ENCODE measurements at places on chromosomes 7 and 10.
A peak's percentile ranks its signal among the peaks of the same experiment; 100 is the strongest.

GRCh38 chr10:5457741-5458140 is 41.6 kb downstream of the CALML5 start:
- no peak for DNase-seq

GRCh38 chr10:98675902-98676301 is 229.2 kb upstream of the HPS1 start:
- no peak for DNase-seq

DNA sequence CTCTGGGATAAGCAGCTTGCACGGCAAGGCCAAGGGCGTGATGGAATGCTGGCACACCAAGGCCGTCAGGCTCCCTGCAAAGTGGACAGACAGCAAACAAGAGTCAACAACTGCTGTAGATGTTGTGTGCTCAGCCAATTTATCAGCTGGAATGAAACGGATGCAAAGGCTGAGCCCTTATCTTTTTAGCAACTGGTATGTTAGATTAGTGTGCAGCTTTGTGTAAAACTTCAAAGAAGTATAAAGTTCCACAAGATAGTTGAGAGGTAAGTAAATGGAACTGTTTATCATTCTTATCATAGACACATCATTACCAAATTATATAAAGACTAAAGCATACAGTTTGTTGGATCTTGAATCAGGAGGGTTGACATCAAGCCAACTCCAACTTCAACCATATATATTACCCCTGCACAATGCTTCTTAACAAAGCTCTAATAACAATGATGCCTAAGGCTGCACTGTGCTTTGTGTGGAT is 289.0 kb downstream of the TNS3 start:
- DNase-seq, result no peak

DNA sequence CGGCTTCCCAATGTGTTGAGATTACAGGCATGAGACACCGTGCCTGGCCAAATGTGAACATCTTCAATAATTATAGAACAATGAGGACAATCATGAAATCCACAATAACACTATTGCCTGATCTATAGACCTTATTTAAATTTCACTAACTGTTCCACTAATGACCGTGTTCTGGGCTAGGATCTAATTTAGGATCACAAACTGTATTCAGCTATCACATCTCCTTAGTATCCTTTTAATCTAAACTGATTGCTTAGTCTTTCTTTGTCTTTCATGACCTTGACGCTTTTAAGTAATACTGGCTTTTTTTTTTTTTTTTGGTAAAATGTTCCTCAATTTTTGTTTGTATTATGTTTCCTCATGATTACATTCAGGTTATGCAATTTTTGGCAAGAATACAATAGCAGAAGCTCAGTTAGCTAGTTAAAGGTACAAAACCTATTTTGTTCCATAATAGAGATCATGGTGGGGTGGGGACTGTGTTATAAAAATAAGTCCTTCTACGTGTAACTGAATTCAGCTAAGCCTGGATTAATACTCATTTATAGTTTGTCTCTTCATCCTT is 158.4 kb downstream of the AOAH start:
- DNase-seq, result no peak

- no peak for DNase-seq
Measured at GRCh38 chr10:59018977-59019376, 157.5 kb upstream of the PHYHIPL start.

- peak; percentile 92 for DNase-seq
Measured at GRCh38 chr10:99619851-99620710, at the start of gene SLC25A28. Gene SLC25A28, minus strand, starts transcription at chr10:99620439. Its CDS starts 104 bp downstream, at chr10:99620335.

DNA sequence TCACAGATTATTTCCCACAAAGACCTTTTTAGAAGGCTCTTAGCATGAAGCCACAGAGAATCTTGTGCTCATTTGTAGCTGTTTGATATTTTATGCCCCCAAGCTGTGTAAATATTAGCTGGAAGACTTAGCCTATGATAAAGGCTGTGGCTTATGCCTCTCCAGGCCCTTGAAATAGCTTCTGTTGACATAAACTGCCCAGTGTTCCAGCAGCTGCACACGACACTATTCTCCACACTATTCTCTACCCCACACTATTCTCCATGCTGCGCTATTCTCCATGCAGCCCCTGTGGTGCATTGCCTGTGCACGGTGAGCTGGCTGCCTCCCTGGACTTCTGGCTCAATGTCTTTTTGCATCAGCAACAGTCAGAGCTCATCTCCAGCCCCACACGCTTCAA is 13.1 kb downstream of the DDC start:
- no peak for DNase-seq

- DNase-seq, result no peak
Measured at GRCh38 chr10:103885617-103886016, 30.2 kb upstream of the SH3PXD2A start.

GRCh38 chr10:45557275-45557905 is 115.2 kb downstream of the ZFAND4 start:
- no peak for DNase-seq

GRCh38 chr7:17524746-17525145 is 226.3 kb downstream of the AHR start:
- no peak for DNase-seq

DNA sequence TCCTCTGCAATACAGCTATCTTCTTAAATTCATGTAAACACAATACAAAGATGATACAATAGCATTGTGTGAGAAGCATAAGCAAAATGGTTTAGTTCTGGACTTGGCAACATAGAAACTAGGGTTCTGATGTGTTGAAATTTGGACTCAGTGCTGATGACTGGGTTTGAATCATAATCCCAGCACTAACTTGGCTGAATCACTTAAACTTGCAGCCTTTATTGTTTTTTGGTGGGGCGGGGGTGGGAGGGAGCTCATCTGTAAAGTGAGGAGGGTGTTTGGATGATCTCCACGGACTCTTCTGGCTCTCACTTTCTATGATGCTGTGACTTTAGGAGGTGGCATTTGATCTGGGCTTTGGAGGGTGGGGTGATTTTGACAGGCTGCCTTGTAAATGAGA is 158.2 kb downstream of the WNT2 start:
- DNase-seq, result no peak

GRCh38 chr7:1362301-1362700 is 97.0 kb downstream of the MICALL2 start:
- no peak for DNase-seq

DNA sequence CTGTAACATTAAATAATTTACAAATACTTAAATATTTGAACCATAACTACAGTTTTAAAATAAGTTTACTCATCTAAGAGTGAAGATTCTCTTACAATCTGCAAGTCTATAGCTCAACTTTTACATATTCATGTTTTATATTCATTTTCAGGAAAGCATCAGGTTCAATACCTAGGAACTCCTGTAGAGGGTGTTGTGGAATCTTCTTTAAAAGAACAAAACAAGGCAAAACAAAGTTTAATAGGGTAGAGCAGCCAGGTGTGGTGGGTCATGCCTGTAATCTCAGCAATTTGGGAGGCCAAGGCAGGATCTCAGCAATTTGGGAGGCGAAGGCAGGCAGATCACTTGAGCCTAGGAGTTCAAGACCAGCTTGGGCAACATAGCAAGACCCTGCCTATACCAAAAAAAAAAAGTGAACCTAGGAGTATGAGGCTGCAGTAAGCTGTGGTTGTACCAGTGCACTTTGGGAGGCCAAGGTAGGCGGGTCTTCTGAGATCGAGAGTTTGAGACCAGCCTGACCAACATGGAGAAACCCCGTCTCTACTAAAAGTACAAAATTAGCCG is 45.1 kb downstream of the ST8SIA6 start:
- no peak for DNase-seq

DNA sequence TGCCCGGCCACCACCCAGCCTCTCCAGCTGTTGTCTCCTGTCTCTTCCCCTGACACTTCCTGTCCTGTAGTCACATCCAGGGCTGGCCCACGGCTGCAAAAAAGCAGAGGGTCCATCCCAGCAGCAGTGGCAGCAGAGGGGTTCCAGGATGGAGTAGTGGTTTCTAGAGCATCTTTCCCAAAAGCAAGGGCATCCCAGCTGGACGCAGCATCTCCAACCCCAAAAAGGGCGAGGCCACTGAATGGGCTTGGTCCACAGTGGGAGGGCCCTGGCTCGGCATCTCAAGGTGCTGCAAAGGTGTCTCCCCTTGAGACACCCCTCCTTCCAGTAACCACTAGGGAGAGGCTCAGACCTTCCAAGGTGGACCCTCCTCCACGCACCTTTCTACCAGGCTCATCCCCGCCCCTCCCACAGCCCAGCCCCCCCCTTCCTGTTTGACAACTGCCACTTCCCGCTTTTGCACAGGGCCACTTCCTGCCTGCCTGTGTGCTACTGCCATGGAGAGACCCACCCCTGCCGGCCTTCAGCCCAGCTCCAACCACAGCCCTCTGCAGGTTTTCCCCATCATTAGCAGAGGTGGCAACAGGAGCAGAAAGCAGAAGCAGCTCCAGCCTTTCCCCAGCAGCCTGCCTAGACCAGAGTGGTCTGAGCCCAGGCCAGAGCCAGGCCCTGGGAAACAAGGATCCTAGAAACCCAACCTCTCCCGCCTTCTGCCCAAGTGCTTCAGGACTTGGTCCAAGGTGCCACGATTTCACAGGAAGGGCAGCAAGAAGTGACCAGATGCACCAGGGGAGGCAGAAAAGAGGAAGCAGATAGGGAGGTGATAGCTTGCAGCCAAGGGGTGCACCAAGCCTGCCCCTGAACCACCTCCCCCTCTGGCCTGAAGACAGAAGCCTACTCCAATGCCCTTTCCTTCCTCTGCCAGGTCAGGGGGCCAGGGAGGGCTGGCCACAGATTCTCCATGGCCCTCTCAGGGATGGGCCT is 8.6 kb downstream of the CAMK2G start:
- DNase-seq, result peak; percentile 44

DNA sequence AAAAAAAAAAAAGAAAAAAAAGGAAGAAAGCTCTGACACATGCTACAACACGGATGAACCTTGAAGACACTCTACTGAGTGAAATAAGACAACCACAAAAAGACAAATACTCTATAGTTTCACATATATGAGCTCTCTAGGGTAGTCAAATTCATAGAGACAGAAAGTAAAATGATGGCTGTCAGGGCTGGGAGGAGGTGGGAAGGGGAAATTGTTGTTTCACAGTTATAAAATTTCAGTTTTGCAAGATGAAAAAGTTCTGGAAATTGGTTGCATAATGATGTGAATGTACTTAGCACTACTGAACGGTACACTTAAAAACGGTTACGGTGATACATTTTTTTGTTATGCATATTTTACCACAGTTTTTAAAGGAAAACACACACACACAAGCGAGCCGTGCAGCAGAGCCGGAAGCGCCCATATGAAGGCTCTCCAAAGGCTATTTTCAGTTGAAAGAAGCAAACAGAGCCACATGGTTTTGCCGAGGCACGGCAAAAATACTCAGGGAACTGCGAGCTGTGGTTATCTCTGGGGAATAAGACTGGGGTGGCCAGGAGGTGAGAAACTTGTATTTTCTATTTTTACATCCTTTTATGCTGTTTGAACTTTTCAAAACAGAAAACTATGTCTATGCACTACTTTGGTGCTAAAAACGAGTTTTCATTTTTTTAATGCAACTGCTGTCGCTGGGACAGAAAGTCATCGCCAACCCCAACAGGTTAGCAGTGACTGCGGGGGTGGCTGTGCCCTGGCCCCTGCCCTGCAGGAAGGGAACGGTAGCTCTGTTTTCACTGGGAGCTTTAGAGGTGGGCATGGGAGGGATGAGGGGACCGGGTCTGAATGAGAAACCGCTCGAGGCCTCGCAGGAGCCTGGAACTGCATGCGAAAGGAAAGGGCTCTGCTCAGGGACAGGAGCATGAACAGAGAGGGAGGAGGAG is 132.9 kb downstream of the OAT start:
- no peak for DNase-seq

GRCh38 chr7:102412548-102412947 is 16.4 kb downstream of the PRKRIP1 start:
- DNase-seq, result no peak
